ENCODE measurements at places on chromosomes 3 and 15.

DNA sequence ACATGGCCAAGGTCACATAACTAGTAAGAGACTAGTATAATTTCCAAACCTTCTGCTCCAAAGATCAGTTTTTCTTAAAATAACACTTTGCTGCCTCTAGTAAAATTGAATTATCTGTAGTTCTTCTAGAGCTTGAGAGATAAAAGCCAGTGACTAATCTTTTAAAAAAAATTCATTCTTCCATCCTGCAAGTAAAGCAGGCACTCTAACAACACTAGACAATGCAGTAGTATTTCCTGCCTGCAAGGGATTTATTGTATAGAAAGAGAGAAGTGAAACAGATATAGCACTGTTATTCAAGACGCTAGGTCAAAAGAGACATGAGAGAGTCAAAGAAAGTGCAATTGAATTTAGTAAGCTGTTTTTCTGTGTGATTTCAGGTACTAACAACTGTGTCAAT, 159.5 kb upstream of the TBC1D5 start:
- no peak for DNase-seq

DNA sequence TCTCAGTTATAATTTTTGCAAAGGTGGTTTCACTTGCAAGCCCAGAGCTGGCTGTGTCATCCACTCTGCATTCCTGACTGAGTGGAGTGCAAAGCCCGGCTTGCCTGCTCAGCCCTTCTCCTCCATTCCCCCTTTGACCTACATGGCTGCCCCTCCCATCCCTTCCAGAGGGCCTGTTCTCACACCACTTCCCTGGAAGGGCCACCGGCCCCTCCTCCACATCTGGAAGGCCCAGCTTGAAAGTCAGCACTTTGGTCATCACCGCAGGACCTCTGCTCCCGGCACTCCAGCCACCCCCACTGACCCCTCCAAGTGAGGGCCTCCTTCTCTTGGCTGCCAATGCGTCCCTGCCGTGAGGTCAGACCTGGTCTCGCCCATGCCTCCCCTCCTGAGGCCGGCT, 74.1 kb upstream of the RNF7 start:
- DNase-seq: no peak

DNA sequence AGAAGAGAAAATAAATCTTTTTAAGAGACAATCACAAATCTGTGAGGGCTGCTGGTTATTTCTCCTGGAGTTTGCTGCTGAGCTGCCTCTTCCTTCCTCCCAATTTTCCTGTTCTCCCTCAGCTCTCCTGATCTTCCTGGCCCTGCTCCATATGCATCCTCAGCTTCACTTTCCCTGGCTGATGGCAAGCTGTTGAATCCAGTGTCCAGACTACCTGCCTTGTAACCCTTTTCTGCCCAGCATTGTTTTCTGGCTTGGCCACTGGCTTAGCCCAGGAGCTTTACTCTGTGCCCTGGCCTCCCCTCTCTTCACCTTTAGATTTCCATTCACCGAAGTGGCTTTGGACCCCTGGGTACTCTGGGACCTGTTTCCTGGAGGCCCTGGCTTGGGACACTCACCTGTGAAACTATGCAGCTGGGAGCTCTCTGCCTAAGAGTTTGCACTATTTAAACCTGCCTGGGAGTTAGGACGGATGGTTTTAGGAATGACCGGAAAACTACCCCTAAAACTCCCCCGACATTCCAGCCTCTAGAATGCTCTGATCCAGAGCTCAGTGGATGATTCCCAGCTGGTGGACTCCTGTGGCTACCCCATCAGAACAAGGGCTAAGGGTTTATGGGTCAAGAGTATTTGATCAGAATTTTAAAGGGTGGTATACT, 90.0 kb downstream of the RBPMS2 start:
- DNase-seq: no peak

DNA sequence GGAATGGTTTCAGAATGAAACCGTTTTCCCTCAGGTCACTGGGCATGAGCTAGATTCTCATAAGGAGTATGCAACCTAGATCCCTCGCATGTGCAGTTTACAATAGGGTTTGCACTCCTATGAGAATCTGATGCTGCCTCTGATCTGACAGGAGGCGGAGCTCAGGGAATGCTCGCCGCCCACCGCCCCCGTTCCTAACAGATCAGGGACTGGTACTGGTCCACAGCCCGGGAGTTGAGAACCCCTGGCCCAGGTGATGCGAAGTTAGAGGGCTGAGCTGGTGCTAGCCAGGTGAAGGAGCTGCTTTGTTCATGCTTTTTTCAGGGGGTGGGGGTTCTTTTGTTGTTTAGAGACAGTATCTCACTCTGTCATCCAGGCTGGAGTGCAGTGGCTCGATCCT, 15.5 kb upstream of the PLXNA1 start:
- DNase-seq: no peak

- no peak for DNase-seq
These were observed 48.7 kb downstream of the COL8A1 start for GRCh38 chr3:99686955-99687612.

DNA sequence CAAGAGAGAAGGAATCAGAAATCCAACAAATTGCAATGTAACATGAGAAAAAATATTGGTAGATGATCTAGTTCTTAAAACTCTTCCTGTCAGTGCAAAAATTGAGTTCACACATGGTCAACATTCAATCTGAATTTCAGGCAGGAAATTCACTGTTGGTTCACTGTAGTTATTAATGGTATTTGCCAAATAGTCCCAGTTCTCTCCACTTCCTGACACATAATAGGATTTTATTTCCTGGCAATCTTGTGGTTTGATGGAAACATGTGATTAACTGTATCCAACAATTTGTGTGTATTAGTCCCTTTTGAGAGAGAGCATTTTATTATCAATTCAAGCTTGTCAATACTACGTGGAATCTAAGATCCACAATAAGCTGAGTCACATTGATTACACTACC, 1103.1 kb downstream of the ROBO2 start:
- no peak for DNase-seq

DNA sequence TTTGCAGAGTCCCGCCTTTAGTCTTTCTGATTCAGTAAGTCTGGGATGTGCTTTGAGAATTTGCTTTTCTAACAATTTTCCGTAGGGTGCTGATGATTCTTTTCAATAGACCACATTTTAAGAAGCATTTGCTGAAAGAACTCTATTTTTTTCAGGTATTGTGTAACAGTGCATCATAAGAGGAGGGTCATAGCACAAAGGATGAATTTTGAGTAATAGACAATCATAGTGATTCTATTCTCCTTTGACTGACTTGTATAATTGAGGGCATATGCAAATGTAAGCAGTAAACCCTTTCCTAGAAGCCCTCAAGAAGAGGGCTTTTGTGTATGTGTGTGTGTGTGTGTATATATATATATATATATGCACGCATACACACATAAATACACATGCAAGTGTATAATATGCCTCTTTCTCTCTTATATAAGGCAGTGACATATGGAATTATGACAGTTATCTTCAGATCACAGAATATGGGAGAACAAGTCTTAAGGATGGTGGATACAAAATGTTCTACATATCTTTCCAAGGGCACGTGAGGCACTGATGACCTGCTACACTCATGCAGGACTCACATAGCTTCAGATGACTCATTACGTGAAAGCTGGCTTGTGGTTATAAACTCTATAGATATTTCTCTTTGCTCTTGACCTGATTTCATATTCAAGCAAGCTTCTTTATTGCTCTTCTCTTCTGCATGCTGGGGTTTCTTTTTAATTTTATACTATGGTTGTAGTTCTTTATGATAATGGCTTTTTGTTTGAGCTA, 6.5 kb upstream of the PLSCR1 start:
- DNase-seq: no peak

- DNase-seq: no peak
These were observed 9.9 kb upstream of the LEKR1 start for GRCh38 chr3:156816091-156816793.

All from stimulated activated CD8-positive, alpha-beta memory T cell treated with anti-CD3 and anti-CD28 coated beads, Interleukin-7, amount 100 ng/mL, for 1 hour (primary cell).